ENCODE measurements at places on chromosomes 7 and 10. TPM values are rescaled to one million over a fixed set of nuclear protein-coding genes. Genes with fewer than 3 reads are reported as not detected.

TRIM50 gene
- not detected for total RNA-seq

HYAL4 gene
- not detected for total RNA-seq

GDF2 gene
- not detected for total RNA-seq

WIPF3 gene
- not detected for total RNA-seq

HOXA11 gene
- 5.0 TPM for total RNA-seq

SOSTDC1 gene
- total RNA-seq, result not detected

NEURL1 gene
- 0.47 TPM for total RNA-seq

CTAGE6 gene
- total RNA-seq, result 0.88 TPM

SLC13A4 gene
- not detected for total RNA-seq

SAP25 gene
- 0.29 TPM for total RNA-seq

DGKB gene
- 0.29 TPM for total RNA-seq

SORCS1 gene
- not detected for total RNA-seq

CYP2E1 gene
- not detected for total RNA-seq

PRRT4 gene
- not detected for total RNA-seq

KCNIP2 gene
- total RNA-seq, result 0.48 TPM

RNF148 gene
- total RNA-seq, result not detected

DRGX gene
- not detected for total RNA-seq

ERVW-1 gene
- not detected for total RNA-seq

MRC1 gene
- 23.8 TPM for total RNA-seq

HOXA3 gene
- total RNA-seq, result 6.1 TPM

EMX2 gene
- 1.3 TPM for total RNA-seq

CAMK1D gene
- 2.0 TPM for total RNA-seq

MRLN gene
- total RNA-seq, result not detected
